ENCODE measurements at places on chromosomes 12 and 14.

GRCh38 chr12:5260086-5260485 is 171.8 kb upstream of the NTF3 start:
- peak; percentile 14 for DNase-seq

DNA sequence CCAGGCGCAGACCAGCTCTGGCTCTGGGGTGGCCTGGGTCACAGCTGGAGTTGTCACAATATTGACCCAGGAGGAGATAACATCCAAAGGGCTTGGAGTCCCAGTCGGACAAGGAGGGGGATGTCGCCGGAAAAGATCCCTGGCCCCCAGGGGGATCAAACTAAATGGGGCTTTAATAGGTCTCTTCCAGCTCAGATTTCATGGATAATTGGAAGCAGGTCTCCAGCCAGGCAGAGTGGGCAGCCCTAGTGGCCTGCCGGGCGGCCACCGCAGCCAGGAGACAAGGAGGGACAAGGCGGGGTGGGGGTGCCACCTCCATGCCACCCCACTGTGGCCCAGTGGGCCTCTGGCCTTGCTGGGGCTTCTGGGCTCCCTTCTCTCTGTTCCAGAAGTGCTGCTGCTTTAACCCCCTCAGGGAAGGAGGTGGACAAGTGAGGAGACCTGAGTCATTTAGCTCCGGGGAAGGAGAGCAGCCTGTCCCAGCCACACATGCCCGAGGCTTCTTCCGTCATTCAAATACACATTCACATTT is 23.1 kb upstream of the PGF start:
- DNase-seq = no peak

- DNase-seq = no peak
Measured at GRCh38 chr12:8127138-8127537, 3.7 kb downstream of the CLEC4A start.

GRCh38 chr12:104496336-104496735 is 39.6 kb downstream of the CHST11 start:
- no peak for DNase-seq

GRCh38 chr14:78022059-78022458 is 148.1 kb upstream of the NRXN3 start:
- peak; percentile 46 for DNase-seq

DNA sequence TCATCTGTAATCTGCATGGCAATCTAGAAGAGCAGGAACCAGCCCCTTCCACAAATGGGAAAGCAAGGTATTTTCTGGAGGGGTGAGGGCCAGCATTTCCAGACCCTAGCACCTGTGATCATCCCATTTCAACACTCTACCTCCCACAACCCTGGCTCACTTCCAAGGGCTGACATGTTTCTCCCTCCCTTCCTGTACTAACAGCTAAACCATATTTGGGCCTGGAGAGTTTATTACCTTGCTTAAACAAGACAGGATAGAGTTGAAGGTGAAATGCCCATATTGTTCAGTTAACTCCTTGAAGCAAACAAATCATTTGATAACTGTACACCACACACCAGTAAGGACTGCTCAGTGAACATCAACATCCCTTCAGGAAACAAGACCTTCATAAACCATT is 158.4 kb downstream of the PPM1H start:
- DNase-seq = no peak

- DNase-seq = no peak
Measured at GRCh38 chr14:71363946-71364925, 457.0 kb downstream of the PCNX1 start.

DNA sequence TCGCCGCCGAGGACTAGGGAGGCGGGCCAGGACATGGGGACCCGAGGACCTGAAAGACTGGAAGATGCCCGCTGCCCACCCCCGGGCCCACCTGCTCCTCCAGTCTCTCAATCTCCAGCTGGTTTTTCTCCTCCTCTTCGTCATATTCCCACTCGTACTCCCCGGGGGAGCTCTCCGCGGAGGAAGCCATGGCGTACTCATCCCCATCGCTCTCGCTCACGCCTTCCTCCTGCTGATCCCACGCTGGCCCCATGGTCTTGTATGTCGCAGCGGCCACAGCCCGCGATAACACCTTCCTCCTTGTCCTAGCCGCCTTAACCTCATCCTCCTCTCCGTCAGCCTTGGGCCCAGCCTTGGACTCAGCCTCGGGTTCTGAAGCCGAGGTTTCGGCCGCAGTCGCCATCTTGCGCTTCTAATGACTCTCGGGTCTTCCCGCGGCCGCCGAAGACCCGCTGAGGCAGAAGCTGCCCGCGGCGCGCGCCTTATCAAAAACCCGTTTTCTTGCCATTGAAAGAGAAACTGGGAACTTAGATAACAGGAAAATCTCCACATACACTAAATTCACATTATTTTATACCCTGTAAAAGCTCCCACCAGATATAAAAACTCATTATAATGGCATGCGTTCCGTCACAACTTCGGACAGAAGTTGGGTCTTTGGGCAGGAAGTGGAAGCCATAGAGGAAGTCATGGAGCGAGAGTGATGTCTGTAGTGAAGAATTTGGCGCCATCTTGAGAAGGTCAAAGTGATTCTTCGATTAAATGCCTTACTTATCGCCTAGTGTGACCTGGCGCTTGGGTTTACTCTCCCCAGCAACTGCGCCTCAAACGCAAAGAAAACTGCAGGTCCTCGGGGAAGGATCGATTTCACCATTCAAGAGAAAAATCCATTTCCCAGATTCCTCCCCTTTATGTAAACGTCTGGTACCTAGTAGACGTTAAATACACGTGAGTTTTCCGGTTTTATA is at the start of gene SART3:
Gene SART3 (minus strand): TSS at position 422 of the 968 bp plus-strand sequence. CDS start 19 bp downstream, at position 403.
- peak; percentile 82 for DNase-seq

DNA sequence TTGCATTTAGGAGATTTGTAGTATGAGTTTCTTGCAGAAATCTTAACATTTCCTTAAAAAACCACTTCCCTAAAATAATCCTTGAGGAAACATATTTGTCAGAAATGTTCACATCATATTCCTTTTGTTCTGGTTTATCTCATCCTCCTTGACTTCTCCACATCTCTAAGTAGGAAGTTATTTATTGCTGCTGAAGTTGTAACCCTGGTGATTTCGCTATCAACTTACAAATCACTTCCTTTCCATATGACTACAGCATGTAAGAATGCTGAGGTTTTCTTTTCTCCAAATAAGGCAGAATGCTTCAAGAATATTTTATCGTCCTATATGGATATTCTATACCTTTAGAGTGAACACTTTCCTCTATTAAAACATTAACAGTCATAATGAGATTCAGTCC is 751.7 kb downstream of the NRXN3 start:
- DNase-seq = no peak

DNA sequence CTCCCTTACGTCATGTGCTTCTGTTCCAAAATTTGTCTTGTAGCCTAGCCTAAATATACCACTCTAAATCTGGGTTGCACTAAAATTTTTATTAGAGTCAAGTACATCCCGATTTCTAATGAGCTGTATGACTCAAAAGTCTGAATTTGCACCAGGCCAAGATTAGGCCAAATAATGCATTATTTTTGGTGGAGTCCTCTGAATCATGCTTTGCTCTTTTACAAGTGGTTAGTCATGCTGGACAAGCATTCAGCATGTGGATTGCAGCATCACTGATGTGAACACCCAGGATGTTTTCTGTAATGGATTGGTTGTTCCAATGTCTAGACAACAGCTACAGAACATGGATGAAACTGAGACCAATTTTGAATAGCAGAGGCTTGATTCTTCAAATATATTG is 23.7 kb downstream of the HEBP1 start:
- DNase-seq = peak; percentile 84

DNA sequence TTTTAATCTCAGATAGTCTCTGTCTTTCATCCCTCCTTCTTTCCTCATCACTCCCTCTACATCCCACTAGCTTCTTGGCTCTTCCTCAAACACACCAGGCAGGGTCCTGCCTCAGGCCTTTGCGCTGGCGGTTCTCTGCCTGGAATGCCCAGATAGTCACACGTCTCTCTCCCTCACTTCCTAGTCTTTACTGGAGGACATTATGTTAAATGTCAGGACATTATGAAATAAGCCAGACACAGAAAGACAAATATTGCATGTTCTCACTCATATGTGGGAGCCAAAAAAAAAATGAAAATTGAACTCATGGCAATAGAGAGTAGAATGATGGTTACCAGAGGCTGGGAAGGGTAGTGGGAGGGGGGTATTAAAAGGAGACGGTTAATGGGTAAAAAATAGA is 442.0 kb downstream of the MED13L start:
- no peak for DNase-seq

Measured in DMS79 (cell line).